Activated T-cell treated with anti-CD3 and anti-CD28 coated beads, Interleukin-2, amount 50 U/mL, for 1 hour (primary cell): ENCODE measurements at places on chromosomes 6 and 20.

DNA sequence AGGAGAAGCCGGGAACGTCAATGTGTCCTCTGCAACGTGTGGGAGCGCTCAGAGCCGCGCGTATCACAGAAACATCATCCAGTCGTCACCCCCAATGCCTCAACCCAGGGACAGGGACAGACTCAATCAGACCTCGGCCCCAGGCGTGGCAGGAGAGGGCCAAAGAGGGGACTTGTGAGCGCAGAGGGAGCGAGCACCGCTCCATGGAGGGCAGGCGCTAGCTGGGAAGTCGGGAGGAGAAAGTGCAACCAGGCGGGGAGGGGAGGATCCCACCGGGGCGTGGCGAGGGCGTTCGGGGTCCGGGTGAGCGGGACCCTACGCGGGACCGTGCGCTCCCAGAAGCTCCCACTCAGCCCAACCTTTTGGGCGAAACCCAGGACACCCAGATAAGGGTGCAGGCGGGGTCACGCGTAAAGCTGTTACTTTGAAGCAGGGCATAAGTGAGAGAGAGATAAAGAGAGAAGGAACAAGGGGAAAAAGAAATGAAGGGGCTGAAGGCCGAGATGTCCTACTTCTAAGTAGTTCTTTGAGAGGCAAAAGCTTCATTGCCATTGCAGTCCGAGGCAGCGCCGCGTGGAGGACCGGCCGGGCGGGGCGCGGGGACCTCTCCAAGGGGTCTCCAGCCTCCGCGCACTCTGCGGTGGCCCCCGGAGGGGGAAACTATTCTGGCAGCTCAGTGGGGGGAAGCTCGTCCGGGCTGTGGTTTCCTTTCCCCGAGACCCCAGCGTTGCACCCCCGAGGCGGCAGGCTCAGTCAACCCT is 862 bp upstream of the SOBP start:
- peak; percentile 41 for DNase-seq

- no peak for DNase-seq
Measured at GRCh38 chr6:66128656-66129055, 421.6 kb upstream of the EYS start.

DNA sequence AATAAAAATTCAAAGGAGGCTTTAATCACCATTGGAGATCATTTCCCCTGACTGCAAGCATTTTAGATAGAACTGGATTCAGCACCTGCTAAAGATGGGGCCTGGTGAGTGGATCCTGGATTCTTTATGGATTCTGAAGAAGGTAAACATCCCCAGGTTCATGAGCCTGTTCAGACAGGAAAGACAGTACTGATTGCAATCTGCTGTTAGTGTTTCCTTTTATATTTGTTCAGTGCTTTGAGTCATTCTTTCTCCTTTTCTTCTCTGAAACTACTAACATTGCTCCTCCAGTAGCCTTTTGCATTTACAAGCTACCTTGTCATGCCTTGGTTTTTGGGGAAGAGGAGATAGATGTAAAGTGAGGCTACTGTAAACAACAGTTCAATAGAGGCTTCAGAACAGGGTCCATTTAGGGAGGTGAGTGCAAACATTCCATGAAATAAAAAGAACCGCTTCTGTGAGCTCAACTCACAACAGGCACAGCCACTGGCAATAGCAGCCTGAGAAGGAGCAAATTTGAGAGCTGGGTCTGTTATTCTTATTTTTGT is 66.4 kb upstream of the PRL start:
- no peak for DNase-seq

GRCh38 chr6:154683756-154684523 is 49.3 kb upstream of the SCAF8 start:
- no peak for DNase-seq

DNA sequence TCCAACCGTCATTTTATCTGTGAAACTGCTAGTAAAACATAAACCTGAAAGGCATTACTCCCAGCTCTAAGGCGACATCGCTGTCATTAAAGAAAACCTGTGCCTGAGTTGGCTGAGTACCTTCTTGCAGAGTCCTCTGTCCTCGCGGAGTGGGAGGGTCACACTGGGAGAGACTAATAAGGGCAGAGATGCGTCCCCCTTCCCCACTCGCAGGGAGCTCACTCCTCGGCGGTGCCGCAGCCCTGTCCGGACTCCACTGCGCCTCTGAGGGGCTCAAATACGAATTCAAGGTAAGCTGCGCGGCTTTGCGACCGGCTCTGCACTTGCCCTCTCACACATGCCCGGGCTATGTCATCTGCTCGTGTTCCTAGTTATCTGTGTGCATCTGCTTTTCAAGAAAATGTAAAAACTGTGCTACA is at the start of gene COL19A1:
COL19A1 (plus strand) TSS at position 206 of the 419 bp plus-strand sequence. CDS start 13,012 bp downstream, outside the sequence.
- peak; percentile 40 for DNase-seq

GRCh38 chr6:16621002-16621401 is 140.3 kb downstream of the ATXN1 start:
- no peak for DNase-seq

DNA sequence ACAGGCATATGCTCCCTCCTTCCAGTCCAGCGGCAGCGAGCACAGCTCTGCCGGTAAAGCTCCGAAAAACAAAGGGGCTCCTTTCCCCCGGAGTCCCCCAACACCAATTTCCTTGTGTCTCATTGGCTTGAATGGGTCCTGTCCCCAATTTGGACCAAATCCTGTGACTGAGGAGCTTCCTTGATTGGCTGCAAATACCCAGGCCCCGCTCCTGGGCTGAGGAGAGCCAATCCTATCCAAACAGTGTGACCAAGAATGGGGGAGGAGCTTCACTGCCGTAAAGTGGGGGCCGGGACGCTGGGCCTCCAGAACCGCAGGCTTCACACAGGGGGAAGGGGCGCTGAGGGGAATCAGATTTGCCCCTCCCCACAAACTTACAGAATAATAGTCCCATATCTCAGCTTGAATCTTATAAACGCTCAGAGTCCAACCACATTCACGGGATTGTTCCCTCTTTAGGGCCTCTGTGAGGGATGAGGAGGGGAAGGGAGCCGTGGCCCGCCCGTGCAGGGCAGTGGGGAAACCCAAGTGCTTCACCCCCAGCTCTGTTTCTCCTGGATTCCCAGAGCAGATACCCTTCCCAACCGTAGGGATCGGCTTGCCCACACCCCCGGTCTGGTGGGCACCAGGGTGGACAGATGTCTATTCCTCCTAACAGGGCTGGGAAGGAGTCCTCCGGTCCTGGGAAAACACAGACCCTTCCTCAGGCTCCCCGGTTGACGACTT is 141.0 kb upstream of the MLN start:
- no peak for DNase-seq

DNA sequence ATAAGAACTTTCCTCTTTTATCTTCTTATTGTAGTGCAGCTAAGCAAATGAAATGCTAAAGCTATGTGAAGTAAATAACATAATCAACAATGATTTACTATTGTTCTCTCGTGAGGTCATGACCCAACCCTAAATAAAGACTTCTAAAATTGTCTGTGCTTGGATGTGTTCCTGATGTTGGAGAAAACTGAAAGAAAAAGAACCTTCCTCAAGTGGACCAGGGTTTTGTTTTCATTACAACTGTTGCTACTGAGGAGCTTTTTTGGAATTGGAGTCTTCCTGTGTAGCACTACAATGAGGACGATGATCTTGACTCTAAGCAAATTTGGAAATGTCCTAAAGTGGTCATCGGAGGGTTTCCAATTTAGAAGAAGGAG is 59.7 kb upstream of the SUPT3H start:
- no peak for DNase-seq

DNA sequence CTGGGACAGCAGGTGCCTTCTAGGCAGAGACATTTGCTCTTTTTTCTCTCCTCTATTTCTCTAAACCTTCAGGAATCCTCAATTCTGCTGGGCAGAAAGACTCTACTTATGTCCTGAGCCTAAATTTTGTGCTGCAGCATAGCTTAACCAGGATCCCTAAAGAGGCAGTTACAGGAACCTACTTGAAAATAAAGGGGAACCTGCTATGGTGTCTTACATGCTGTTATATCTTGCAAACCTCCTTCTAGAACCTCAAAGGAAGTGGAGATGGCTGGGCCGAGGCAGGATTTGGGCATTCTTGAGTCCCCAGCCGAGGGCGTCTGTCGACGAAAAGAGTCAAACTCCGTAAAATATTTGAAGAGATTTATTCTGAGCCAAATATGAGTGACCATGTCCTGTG is 17.1 kb upstream of the GMNN start:
- DNase-seq, result no peak

- no peak for DNase-seq
Measured at GRCh38 chr6:46323966-46324622, 153.3 kb upstream of the ENPP5 start.

- no peak for DNase-seq
Measured at GRCh38 chr6:108902382-108902792, 54.2 kb downstream of the ARMC2 start.

- DNase-seq, result no peak
Measured at GRCh38 chr6:1619098-1619672, 9.5 kb downstream of the FOXC1 start.

DNA sequence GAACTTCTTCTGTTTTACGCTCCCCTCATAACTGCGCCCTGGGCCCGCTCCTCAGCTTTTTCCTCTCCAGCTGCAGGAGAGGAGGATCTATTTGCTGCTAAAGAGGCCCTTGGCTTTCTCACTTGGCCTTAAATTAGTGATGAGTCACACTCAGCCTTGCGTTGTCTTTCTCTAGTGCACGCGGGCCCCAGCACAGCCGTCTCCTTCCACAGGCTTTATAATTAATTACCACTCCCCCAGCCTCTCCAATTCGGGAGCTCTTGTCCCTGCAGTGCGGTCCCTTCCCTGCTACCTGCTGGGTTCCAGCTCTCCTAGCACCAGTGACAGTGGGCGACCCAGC is 25.2 kb downstream of the PACSIN1 start:
- DNase-seq, result no peak

DNA sequence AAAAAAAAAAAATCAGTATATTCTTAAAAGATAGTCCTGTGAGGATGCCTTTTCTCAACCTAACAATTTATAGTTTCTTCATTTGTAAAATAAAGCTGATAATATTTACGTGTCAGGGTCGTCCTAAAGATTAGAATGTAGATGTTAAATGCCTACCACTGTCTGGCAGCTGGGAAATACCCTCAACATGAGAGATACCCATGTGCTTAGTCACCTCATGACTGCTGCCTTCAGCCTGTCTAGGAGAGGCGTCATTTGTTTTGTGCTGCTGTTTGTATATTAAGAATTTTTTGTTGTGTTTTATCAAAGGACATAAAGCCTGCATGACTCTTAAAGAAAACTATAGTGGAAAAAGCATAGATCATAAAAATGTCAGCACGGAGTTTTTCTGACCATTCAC is 9.5 kb downstream of the FAM120B start:
- DNase-seq, result no peak

DNA sequence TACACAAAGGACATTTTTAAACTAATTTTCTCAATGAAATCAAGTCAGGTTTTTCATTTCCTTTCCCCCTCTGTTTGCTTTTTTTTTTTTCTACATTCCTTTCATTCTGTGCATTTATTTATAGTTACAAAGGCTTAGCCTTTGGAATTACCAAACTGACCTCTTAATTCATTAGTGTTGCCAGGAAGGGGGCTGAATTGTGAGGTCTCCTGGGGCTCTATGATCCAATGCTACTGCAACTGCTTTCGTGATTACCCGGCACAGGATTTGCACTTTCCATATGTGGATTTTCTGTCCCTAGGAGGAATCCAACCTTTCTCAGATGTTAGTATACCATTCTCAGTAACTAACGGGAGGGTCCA is 35.3 kb downstream of the NEDD9 start:
- DNase-seq, result no peak

- DNase-seq, result no peak
Measured at GRCh38 chr6:85579581-85579980, 14.1 kb downstream of the SNX14 start.

DNA sequence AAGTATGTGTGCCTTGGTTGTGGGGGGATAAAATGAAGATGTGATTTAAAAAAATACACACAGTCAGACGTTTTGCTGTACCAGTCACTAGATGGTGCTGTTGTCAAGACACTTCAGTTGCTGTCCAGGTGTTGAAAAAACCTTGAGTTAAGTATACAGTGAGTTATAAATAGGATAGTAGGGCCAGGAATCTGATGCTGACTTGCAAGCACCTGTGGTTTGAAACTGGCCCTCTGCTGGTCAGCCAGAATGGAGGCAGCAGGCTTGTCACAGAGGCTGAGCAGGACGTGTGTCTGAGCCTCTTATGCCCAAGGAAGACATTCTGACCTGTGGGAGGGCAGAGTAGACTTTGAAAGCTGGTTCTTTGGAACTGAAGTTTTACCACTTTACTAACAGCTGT is 27.8 kb downstream of the RNF8 start:
- DNase-seq, result peak; percentile 19

- DNase-seq, result no peak
Measured at GRCh38 chr6:45590696-45591184, 213.0 kb upstream of the SUPT3H start.

DNA sequence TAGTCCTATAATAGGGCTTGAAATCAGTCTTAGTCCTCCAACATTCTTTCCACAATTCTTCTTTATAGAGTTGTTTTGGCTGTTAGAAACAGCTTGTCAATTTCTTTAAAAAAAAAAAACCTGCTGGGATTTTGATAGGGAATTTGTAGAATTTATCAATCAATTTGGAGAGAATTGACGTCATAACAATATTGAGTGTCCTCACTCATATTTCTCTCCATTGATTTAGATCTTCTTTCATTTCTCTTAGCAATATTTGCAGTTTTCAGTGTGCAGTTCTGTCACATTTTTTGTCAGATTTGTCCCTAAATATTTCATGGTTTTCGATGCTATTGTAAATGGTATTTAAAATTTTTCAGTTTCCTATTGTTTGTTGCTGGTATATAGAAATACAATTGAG is 5.3 kb upstream of the LINC00237 start:
- DNase-seq, result no peak

DNA sequence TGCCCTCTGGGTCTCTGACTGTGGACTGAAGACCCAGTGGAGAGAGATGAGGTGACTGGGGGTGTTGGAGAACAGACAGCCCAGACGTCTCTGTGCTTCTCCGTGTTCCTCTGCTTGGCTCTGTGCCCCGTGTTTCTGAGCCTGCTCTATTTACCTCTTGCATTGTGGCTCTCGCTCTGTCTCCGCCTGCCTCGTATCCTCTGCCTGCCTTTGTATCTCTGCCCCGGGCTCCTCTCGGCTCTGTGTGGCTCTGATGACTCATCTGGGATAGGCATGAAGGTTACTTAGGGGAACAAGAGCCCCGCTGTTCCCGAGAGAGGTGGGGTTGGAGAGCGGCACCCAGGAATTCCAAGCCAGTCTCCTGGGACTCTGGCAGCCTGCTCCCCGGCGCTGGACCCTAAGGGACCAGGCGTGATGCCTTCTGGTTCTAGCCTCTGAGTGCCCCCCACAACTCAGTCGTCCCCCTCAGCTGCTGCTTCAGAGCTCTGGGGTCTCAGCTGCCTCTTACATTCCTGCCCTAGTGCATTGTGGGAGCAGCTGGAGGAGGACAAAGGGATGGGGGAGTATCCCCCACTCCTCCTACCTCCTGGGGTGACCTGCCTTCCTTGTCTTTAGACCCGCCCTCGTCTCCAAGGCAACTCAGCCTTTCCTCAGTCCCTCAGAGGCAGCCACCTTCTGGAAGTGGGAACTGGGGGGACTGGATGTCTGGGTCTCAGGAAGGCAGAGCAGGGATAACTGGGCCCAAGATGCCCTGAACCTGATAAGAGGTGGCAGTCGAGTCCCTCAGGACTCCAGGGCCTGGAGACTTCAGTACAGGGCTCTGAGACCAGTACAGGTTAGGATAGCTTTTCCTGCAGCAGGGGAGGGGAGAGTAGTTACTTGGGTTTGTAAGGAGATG is 1.9 kb downstream of the DDR1 start:
- DNase-seq, result peak; percentile 39

- DNase-seq, result no peak
Measured at GRCh38 chr20:46592580-46593362, 42.3 kb upstream of the OCSTAMP start.

GRCh38 chr6:101422811-101423210 is 29.3 kb downstream of the GRIK2 start:
- no peak for DNase-seq
